SHP77 treated with DMSO at 0.1 percent for 48 hours (cell line): ENCODE measurements at places on chromosomes 7 and 10.

DNA sequence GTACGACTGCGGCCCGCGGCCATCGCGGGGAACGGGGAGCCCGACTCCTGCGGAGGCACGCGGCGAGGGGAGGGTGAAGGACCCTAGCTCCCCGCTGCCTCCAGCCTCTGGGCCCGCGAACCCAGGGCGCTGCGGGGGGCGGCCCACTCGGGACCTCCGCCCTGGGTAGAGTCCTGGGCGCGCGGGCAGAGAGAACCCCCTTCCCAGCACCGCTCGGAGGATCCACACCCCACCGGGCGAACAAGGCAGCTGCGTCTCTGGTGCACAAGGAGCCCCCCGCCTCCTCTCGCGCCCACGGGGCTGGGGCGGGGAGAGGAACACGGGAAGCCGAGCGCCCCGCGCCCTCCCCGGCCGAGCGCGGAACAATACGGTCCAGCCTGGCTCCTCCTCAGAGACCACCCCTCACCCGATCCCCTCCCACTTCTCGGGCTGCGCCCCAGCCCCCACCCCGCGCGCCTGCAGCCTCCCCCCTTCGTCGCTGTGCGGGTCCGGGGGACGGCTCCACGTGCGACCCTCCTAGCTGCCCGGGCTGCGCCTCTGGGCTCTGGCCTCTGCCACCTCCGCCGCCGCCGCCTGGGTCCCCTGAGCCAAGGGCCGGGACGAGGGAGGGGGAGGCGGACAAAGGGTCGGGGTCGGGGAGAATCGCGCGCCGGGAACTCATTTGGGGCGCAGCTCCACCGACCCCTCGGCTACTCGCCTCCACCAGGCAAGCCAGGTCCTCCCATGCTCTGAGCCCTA is at the start of gene WDR86:
Gene WDR86, minus strand, starts transcription at position 372 of the 738 bp plus-strand sequence. CDS start 449 bp downstream, outside the sequence.
- DNase-seq = no peak

DNA sequence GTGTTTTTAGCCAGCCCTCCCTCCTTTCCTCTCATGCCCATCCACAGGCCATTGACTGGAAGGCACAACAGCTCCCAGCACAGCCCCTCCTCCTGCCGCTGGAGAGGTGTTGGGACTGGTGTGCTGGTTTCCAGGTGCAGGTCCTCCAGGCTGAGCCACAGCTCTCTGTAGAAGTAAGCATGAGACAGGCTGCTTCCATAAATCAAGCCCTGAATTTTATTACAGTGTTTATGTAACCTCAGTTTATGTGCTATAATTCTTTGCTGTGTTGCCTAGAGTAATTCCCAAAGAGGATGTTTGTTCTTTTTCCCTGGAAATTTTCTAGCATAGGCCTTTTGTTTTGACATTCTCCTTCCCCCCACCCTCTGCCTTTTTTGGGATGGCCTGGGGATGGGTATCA is 445.8 kb downstream of the AUTS2 start:
- peak; percentile 72 for DNase-seq

DNA sequence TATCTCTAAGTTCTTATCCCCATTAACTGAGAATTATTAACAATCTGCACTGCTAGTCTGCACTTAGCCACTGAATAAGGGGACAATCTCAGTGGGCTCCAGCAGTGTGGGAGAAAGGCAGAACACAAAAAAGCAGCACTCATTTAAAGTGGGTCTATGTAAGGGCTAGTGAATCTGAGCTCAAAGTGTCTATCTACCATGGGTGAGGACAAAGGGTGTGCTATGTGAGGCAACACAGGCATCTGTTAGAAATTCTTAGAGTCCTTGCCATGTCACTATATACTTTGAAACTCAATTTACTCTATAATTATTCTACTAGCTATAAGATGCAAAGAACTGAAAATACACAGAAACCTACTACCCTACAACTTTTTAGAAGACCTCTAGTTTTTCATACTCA is 135.8 kb upstream of the TMEM168 start:
- DNase-seq = no peak

DNA sequence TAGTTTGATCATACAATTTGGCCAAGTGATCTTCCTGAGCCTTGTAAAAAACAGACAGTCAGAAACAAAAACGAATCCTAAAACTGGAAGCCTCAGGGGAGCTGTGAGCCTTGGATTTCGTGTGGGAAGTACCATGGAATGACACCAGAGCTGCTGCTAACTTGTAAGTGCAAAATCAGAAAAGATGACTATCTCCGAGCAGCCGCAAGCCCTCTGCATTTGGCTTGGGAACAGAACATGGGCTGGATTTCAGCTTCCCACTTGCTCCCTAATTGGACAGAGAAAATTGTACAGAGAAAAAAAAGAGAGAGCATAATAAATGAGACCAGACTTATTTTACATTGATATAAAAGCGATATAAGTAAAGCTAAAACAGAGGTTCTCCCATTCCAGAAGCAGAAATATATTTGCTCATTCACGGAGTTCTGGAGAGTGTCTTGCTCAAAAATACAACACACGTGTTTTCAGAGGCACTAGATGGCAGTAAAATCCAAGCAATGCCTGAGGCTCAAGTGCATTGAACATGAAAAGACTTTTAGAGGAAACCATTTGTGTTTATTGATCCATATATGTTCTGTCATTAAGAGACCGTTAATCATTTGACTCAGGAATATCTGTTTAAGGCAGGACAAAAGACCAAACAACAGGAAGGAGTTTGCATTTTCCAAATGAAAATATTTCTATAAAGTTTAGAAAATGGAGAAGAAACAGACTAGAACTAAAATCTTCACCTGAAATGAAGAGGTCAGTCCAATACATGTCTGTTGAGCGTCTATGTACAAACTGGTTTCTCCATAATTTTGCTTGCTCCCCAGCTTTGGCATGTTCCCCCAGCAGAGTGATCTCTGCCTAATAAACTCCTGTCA is 78.3 kb upstream of the SLC26A5 start:
- peak; percentile 14 for DNase-seq

DNA sequence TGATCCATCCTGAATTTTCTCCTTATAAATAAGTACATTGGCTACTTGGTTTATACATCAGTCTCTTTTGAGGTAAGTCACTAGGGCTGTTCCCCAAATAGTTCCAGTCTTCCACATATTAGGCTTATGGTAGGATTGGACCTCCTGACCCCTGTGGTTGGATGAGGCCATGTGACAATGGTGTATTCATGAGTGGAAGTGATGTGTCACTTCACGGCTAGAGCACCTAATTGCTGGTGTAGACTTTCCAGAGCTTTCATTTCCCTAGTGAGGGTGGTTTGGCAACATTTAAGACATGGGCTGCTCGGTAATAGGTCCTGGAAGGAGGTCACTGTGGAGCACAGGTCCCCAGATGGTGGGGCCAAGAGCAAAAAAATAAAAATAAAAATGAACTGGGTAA is 141.2 kb upstream of the ABCB5 start:
- DNase-seq = no peak

- DNase-seq = no peak
These were observed 7.5 kb downstream of the EPDR1 start for GRCh38 chr7:37927773-37928444.
